Glutamatergic neuron (in vitro differentiated cells): ENCODE measurements at places on chromosomes 11 and 22. TPM values are rescaled to one million over a fixed set of nuclear protein-coding genes. Genes with fewer than 3 reads are reported as not detected.

DNA sequence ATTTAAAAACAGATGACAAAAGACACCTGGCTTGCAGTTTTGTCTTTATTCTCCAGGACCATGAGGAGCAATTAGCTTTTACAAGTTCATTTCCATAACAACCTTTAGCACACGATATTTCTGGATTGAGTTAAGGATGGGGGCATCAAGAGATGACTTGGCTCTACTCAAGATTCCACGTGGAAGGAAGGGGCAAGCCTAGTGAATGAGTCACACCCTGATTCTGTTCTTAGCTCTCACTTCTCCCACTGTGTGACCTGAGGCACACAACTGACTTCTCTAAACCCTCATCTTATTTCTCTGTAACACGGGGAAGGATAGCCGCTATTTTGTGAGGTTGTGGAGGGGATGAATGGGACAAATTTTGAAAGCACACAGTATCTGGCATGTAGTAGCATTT lies 185.5 kb downstream of the KIRREL3 start:
- no peak for DNase-seq

DNA sequence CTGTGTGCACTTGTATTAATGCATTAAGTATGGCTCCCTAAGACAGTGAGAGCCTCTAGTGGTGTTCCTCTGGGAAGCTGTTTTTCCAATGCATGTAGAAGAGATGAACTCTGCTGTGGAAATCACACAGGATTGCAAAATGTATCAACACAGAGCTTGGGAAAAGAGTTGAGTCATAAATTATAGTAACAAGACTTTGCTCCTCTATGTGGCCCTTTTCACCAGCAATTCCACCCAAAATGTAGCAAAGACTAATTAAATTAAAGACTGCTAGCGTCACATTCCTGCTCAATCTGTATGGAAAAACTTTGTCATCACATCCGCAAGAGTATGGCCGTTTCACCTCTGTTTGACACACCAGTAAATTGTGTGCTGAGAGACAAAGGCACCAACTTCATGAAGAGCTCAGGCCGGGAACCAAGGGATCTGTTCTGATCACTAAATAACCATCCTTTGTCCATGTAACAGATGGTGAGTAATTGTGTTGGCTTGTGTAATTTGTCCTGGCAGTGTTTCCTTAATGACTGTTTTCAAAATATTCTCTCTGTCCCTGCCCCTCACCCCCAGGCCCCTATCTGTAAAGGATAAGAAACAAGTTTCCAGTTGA lies 209.2 kb upstream of the SORL1-AS1 start:
- no peak for DNase-seq

Gene SYT13
- 7.5 TPM for total RNA-seq

Gene TOM1
- total RNA-seq, result 40.6 TPM

DNA sequence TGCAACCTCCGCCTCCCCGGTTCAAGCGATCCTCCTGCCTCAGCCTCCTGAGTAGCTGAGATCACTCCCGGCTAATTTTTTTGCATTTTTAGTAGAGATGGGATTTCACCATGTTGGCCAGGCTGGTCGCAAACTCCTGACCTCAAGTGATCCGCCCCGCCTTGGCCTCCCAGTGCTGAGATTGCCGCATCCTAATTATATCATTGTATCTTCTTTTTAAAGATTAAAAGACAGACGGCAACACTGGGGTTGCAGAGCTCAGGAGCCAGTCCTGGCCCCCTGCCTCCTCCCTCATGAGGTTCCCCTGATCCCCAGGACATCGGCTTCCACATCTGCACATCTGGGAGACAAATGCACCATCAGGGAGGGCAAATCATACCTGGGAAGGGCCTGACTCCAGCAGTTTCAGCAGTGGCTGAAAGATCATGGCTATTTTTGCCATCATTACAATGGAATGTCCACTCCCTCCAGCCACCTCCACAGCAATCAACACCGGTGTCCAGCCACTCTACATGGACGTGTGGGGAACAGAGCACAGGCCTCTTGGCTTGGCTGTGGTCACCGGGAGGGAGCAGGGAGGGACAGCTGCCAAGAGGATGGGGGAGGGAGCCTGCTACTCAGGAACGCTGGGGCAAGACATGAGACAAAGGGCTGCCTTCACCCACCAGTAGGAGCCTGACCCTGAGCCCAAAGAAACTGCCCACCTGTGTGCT lies 9.2 kb upstream of the CELSR1 start:
- no peak for DNase-seq

Gene MUC5B
- total RNA-seq, result not detected

Gene FADS3
- total RNA-seq, result 9.7 TPM

- DNase-seq, result no peak
These were observed 33.3 kb downstream of the RBFOX2 start for GRCh38 chr22:35995348-35995747.

GRCh38 chr11:43130616-43131015 lies 181.2 kb upstream of the API5 start:
- no peak for DNase-seq

Gene ARHGAP8
- total RNA-seq, result 0.59 TPM

GRCh38 chr11:134289789-134290188 lies 13.6 kb downstream of the GLB1L3 start:
- peak; percentile 37 for DNase-seq

DNA sequence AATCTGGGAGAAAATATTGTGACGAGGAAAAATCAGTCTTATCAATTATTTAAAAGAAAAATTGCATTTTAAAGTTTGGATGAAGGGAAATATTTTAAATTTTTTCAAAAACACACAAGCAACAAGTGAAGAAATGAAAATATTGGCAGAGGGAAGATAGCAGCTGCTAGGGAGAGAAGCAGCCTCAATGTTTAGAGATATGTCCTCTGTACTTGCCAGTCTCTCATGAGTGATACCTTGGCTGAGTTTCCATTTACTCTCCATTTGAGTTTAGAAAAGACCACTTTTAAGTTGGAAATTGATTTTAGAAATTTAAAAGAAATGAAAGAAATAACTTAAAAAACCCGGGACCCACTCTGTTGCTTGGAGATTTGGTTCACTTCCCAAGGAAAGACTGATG lies 88.6 kb upstream of the DBX1 start:
- no peak for DNase-seq

GRCh38 chr11:46296528-46297448 lies 19.3 kb downstream of the CREB3L1 start:
- peak; percentile 79 for DNase-seq

DNA sequence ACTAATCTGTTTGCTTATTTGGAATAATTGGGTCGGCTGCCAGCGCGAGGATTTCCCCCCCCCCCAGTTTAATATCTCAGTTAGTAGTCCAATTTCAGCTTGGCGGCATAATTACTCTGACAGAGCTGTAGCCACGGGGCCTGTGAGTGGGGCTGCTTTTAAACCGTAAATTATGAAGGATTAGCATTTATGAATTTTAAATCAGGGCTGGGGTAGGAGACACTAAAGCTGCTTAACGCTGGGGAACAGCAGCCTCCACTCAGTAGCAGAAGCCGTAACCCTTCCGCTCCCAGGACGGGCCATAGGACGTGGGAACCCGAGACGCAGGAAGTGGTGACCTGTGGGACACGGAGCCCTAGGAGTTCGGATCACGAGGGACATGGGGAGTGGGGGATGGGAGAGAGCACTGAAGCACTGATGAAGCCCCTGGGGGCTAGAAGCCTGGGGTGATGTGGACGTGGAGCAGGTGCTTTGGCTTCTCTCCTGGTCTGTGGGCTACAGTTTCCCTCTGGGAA lies 66.2 kb upstream of the LMO1 start:
- DNase-seq, result peak; percentile 48

GRCh38 chr11:28528217-28528616 lies 420.0 kb downstream of the METTL15 start:
- DNase-seq, result no peak

Gene MRGPRE
- total RNA-seq, result 1.0 TPM

DNA sequence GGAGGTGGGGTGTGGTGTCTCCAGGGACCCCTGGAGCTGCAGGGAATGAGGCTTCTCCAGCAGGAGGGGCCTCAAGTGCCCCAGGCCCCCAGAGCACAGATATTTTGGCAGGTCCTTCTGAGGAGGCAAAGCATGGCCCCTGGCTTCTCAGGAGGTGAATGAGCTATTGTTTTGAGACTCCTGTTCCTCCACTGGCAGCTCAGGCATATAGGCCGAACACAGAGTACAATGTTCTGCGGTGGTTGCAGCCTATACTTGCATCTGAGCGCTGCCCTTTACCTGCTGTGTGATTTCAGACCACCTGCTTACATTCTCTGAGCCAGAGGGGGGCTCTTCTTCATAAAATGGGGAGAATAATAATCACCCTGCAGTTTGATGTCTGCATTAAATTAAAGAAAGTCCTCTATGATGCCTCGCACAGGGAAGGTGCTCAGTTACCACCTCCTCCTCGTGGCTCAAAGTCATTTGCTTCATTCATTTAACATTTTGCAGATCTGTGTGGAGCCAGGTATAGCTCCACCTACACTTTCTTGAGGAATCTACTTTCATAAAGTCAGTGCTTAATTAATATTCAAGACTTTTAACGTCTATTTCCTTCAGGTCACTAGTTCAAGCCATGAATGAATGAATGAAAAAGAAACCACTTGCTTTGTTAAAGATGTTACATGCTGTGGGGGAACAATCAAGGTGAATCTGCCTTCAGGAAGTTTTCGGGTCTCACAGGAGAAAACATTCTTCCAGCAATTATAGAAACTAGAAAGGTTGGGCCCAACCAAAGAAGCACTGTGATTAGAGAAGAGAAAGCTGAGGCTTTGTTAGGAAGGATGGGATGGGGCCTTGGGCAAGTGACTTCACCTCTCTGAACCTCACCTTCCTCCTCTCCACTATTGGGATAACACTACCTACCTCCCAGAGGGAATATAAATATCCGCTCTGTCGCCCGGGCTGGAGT lies 68.4 kb downstream of the ADAMTS15 start:
- DNase-seq, result no peak
